NCI-H1092 (cell line): ENCODE measurements at places on chromosomes 7 and 10.

GRCh38 chr7:108367946-108368345 is 88.3 kb downstream of the NRCAM start:
- no peak for DNase-seq

DNA sequence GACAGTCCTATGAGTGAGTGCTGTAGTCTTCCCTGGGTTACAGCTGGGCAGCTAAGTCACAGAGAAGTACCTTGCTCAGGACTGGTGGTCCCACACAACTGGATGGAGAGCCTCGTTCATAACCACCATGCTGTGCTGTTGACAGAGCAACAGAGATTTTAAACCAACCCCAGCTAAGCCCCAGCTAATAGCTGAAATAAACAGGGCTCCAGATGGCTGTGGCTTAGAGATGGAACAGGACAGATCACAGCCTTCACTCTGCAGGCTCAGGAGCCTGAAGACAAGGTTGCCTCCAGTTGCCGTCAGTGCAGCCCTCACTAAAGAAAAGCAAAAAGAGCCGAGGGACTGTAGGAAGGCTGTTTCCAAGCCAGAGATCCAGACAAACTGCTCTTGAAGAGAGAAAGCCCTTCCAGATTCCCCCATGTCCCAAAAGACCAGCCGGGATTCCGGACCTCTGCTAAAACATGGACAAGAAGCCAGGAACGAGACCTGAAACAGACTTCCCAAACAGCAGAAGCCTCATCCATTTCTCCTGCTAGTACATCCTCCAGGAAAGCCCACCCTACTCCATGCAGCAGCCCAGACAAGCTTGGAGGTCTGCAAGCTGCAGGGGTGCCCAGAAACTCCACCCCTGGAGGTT is 4.2 kb downstream of the HTRA1 start:
- no peak for DNase-seq

DNA sequence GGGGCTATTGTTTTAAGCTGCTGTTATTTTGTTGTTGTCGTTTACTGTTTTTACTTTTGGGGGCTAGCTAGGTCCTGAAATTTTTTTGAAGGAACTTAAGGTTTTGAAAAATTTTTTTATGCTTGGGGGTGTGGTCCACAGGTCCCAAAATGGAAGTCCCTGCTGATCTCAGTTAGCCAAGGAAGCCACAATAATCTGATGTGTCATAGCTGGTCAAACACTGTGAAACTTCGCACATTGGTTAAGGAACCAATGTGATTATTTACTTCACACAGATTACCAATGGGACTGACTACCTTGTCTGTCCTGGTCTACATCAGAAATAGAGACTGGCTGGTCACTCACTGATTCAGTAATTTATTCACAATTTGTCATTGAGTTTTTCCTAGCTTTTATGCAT is 29.5 kb upstream of the HYCC1 start:
- DNase-seq: no peak

- DNase-seq: no peak
Observed at GRCh38 chr10:17730667-17731066, 21.3 kb upstream of the TMEM236 start.
